Putamen (tissue), 1 donor: ENCODE measurements at places on chromosomes 7 and 10.

- DNase-seq = no peak
These were observed 29.2 kb downstream of the PITRM1 start for GRCh38 chr10:3143366-3143765.

DNA sequence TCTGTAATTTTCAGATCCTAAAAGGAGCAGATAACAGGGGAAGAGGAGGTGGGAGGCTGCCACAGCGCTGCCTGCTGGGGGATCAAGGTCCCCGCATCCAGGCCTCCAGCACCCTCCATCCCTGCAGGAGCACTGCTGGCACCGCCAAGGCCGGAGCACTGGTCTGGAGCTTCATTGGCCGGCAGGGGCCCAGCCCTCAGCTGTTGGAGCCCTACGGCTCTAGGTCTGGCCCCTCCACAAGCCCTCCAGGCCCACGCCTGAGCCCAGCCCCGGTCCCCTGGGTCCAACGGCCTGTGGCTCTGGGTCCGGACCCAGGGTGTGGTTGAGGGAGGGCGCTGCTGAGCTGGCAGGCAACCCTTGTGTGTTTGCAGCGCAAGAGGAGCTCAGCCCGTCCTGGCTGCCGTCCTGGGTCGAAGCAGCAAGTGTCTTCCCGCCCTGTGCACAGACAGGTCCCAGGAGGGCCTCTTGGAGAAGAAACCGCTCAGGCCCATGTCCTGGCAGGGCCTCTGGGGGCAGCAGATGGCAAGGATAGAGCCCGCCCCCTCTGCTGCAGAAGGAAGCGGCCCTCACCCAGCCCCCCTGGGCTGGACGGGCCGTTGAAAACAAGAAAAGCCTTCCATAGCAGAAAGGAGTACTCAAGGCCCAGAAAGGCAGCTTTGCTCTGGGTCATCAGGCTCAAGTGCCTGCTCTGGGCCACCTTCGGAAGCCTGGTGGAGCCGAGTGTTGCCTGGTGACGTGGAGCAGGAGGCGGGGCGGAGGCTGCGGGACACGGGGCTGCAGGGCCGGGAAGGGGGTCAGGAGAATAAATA is 54.3 kb upstream of the TNRC18 start:
- DNase-seq = no peak

GRCh38 chr10:13632440-13632839 is 45.7 kb downstream of the PRPF18 start:
- DNase-seq = peak; percentile 34

DNA sequence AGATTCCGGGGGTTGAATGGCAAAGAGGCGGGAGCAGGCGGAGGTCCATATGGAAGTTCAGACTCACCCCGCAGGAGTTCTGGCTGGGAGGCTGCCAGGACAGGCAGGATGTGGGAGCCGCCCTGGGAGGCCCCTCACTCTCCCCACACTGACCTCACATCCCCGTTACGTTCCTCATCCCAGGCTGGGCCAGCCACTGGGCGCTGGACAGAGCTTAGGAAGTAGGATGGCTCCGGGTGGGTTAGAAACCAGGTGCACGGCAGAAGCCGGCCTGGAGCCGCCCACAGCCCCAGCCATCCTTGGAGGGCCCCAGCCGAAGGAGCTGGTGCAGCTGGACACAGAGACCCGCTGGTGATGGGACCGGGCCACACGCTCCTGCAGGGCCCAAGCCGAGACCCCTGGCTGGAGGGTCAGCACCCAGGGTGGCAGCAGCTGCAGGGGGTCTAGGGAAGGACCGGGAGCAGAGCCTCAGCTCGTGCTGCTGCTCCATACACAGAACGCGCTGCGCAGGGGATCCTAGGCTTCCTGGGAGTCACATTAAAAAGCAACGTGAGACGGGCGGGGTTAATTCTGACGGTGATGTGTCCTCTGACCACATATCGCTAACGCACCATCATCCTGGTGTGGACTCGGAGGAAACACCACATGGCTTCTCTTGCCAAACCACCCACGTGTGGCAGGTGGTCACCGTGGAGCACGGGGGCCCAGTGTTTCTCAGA is 98.6 kb upstream of the DIP2C start:
- no peak for DNase-seq

GRCh38 chr7:85426487-85426960 is 239.7 kb upstream of the SEMA3D start:
- DNase-seq = no peak

GRCh38 chr10:89706011-89706410 is 4.6 kb downstream of the KIF20B start:
- no peak for DNase-seq
